HS-27A (cell line): ENCODE measurements at places on chromosomes 11 and 22.

DNA sequence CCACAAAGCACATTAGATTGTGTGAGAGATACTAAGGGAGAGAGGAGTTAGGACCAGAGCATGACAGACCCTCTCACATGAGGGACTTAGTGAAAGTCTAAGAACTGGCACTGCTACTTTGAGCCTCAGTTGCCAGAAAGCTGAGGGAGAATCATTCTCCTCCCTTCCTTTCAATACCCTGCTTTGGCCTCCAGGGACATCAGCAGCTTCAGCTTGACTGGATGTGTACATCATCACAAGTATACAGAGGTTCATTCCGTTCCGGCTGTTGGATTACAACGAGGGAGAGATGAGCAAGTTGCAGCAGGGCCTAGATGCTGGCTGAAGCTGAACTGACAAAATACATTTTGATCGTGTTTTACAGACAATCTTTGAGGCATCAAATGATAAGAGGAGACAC is 15.7 kb upstream of the ANO5 start:
- DNase-seq = no peak

GRCh38 chr11:45085646-45086501 is 60.6 kb upstream of the PRDM11 start:
- no peak for DNase-seq

DNA sequence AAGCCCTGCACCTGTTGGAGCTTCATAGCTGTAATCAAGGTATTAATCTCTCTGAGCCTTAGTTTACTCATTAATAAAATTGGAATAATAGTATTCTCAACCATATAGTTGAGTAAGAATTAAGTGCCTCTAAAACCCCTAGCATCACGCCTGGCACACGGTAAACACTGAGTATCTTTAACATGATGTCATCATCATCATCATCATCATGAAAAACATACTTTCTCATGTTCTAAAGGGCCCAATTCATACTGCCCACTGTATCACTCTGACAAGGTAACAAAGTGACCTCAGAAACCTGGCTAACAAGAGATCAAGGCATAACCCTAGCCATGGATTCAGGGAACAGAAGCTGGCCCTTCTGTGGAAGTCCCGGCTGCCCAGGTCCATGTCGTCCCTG is 58.4 kb downstream of the KIRREL3 start:
- DNase-seq = no peak

- no peak for DNase-seq
Measured at GRCh38 chr22:48709453-48709852, 1118.2 kb downstream of the BRD1 start.

GRCh38 chr22:40764763-40765441 is 54.2 kb downstream of the SLC25A17 start:
- no peak for DNase-seq
